ENCODE measurements at places on chromosomes 4 and X. TPM values are rescaled to one million over a fixed set of nuclear protein-coding genes. Genes with fewer than 3 reads are reported as not detected.

The FRG2 gene
- total RNA-seq: not detected

The QDPR gene
- 14.8 TPM for total RNA-seq

The TTC29 gene
- total RNA-seq: not detected

The UBQLN2 gene
- 33.4 TPM for total RNA-seq

The LDOC1 gene
- 7.1 TPM for total RNA-seq

The GUCY2F gene
- total RNA-seq: not detected

The PAGE2B gene
- 1.6 TPM for total RNA-seq

The MAGEE1 gene
- total RNA-seq: 4.5 TPM

The OPRPN gene
- total RNA-seq: not detected

The ERAS gene
- 0.31 TPM for total RNA-seq

The PCDH19 gene
- total RNA-seq: not detected

The HDAC6 gene
- 77.0 TPM for total RNA-seq
